ENCODE measurements at places on chromosomes 5 and 9. TPM values are rescaled to one million over a fixed set of nuclear protein-coding genes. Genes with fewer than 3 reads are reported as not detected.

IFNW1 gene
- total RNA-seq = not detected

C9orf153 gene
- total RNA-seq = 0.18 TPM

FOXD1 gene
- 0.28 TPM for total RNA-seq

C9orf50 gene
- total RNA-seq = 0.18 TPM

SOHLH1 gene
- total RNA-seq = not detected

PLAC8L1 gene
- not detected for total RNA-seq

SLC35A4 gene
- total RNA-seq = 14.9 TPM

LRRTM2 gene
- total RNA-seq = 0.57 TPM

TRIM23 gene
- total RNA-seq = 30.7 TPM

SQSTM1 gene
- 1,060 TPM for total RNA-seq

MYOZ3 gene
- 0.14 TPM for total RNA-seq

DCAF10 gene
- 13.8 TPM for total RNA-seq

AOPEP gene
- total RNA-seq = 42.0 TPM

MELK gene
- 6.0 TPM for total RNA-seq

EPB41L4B gene
- under 0.01 TPM for total RNA-seq

OR1Q1 gene
- not detected for total RNA-seq

FAM221B gene
- not detected for total RNA-seq

LECT2 gene
- not detected for total RNA-seq

SLC34A1 gene
- total RNA-seq = not detected

WHRN gene
- 2.3 TPM for total RNA-seq

TMEM174 gene
- total RNA-seq = not detected

DHX29 gene
- 33.7 TPM for total RNA-seq

TMED9 gene
- 192 TPM for total RNA-seq

FOXD4L3 gene
- not detected for total RNA-seq

SCAMP1 gene
- 49.4 TPM for total RNA-seq

TTC1 gene
- 45.7 TPM for total RNA-seq

All from smooth muscle cell of bladder (primary cell).